ENCODE measurements at places on chromosomes 4 and X.

GRCh38 chrX:153726286-153727122, 1.8 kb downstream of the ABCD1 start:
- peak; percentile 38 for DNase-seq

GRCh38 chr4:14364953-14365536, 637.2 kb upstream of the CPEB2 start:
- no peak for DNase-seq

DNA sequence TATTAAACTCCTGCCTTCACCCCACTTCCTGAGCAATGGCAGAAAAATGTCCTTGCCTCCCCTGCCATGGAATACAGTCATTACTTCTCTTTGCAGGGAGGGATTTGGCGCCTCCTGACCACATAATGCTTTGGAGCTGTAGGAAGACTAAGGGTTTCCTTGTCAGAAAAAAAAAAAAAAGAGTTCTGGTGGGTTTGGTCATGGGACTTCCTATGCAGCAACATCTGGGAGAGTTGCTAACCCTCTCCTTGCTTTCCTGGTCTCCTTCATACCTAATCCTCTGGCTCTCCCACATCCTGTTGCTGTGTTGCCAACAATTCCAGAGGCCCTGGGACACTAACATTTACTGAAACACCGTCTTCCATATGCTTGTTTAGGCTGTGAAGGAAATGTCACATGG, 75.1 kb upstream of the MBNL3 start:
- DNase-seq = no peak

DNA sequence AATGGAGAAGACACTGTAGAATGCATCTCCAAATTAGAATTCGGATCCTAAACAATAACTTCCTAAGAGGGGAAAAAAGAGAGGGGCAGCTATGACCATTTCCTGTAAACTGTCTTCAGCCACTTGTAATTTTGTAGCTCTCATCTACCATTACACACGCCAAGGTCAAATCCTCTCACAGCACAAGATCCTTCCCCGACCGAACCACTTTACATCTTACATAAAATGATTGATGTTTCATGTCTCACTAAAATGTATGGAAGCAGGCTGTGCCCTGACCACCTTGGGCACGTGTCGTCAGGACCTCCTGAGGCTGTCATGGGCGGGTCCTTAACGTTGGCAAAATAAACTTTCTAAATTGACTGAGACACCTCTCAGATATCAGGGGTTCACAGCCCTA, 24.1 kb upstream of the PBDC1 start:
- no peak for DNase-seq

DNA sequence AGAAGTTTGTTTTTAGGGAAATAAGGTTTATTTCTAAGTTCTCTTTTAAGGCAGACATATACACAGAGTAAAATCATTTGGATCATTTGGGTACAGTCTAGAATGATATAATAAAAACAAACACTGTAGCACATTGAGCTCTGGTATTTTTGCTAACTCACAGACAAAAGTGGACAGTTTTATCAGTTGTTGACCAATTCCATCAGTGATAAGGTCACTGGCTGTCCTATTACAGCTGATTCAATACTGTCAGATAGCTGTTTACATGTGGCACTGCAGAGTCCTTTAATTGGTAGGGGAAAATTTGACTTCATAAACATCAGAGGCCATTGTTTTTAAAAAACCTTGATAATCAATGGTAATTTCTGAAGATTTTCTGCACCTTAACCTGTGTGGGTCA, 3.5 kb downstream of the IBSP start:
- no peak for DNase-seq

- DNase-seq = no peak
Observed at GRCh38 chrX:109643687-109644086, 18.7 kb upstream of the KCNE5 start.

DNA sequence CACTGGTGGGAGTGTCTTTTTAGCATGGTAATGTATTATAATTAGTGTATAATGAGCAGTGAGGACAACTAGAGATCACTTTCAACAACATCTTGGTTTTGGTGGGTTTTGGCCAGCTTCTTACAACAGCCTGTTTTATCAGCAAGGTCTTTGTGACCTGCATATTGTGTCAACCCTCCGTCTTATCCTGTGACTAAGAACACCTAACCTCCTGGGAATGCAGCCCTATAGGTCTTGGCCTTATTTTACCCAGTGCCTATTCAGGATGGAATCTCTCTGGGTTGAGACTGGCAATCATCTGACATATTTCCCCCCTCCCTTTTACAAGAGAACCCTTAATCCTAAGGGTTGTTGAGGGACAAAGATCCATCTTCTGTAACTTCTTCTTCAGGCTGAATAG, 21.9 kb upstream of the ADH4 start:
- no peak for DNase-seq

DNA sequence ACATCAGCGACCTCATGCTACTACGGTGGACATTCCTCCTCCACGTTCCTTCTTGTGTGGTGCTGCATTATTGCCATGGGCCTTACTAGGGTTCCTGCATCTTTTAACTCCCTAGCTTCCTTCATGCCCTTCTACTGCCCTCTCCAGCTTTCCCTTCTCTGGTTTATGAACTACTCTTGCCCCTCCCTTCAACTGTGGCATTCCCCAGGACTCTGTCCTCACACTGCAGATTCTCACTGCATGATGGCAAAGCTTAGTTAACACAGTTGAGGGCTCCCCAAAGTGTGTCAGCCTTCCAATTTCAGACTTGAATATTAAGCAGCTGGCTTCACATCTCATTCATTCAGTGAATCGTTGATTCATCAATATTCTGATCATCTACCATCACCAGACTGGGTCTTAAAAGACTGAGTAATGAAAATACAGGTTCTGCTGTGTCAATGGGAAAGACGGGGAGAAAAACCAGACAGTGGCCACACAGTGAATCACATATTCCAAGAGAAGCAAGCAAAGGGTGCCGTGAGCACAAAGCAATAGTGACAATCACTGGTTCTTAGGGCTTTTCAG, 53.0 kb downstream of the ZFX start:
- DNase-seq = no peak

DNA sequence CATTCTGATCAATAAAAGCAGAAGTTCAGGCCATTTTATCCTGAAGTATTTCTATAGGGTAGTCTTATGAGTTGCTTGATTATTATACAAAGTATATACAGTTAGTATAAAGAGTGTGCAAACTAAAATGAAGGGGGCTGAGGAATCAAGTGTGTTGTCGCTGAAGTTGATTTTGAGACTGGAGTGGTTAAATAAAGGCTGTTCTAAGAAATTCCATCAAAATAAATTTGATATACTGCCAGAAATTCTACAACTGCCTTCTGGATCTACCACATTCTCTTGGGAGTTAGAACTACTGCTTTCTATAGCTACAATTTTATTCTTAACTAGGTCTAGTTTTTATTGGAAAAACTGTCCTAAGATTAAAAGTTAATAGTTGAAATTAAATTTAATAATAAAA, 12.4 kb downstream of the EDNRA start:
- DNase-seq = no peak

DNA sequence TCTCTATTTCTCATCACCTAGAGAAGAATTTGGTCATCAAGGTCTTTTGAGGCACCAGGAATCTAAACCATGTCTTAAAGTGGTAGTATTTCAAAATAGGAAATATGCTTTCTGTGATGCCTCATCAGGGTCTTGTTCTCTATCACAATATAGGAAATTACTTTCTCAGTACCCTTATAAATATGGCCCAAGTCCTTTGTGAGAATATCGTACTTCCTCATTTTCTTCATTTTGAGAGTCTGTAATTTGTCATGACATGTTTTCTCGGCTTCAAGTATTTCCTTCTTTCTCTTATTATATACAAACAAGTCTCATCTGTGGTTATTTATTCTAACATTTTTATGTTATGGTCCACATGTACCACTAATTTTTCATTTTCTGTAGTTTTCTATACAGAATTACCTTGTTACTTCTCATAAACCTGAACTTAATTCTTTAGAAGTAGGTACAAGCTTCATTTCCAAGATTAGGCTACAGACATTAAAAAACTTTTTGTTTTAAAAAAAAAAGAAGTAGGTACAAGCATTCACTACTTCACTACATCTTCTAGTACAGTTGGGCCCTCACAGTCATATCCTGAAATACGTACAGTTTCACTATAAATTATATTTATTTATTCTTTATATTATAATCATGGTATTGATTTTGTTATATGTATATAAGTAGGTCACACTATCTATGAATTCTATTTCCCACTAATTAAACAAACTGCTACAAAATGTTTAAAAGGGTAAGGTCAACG, 54.4 kb downstream of the KLHL13 start:
- DNase-seq = no peak

- DNase-seq = no peak
Observed at GRCh38 chr4:120850018-120850599, 72.4 kb downstream of the PRDM5 start.

GRCh38 chr4:103936653-103937145, 216.9 kb upstream of the TACR3 start:
- no peak for DNase-seq

DNA sequence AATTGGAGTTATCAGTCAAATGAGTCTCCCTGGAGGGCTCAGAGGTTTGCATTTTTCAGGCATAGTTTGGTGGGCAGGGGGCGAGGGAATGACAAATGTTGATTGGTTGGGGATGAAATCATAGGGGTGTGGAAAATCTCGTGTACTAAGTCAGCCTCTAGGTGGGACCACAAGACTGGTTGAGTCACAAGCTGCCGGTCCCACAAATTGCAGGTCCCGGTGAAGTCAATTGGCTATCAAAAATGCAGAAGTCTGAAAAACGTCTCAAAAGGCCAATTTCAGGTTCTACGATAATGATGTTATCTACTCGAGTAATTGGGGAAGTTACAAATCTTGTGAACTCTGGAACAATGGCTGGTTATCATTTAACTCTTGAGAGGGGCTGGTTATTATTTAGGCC, 98.8 kb upstream of the DHX15 start:
- no peak for DNase-seq

DNA sequence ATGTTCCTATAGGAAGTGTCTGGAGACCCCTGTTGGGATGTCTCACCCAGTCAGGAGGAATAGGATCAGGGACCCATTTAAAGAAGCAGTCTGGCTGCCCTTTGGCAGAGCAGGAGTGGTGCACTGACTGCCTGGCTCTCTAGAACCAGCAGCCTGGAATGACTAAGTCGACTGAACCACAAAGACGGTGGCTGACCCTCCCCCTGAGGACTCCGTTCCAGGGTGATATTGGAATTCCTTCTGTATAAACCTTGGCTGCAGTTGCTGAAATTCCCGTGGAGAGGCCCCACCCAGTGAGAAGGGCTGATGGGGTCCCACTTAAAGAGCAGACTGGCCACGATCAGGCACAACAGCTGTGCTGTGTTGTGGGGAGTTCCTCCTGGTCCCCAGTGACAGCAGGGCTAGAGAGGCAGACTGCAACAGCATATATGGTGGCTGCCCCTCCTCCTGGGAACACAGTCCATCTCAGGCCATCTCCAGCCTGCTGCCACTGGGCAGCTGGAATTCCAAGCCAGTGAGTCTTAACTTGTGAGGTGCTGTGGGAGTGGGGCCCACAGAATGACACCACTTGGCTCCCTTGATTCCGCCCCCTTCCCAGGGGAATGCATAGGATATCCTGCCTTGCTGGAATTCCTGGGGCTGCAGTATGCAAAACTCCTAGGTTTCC, 41.8 kb upstream of the RLIM start:
- no peak for DNase-seq

DNA sequence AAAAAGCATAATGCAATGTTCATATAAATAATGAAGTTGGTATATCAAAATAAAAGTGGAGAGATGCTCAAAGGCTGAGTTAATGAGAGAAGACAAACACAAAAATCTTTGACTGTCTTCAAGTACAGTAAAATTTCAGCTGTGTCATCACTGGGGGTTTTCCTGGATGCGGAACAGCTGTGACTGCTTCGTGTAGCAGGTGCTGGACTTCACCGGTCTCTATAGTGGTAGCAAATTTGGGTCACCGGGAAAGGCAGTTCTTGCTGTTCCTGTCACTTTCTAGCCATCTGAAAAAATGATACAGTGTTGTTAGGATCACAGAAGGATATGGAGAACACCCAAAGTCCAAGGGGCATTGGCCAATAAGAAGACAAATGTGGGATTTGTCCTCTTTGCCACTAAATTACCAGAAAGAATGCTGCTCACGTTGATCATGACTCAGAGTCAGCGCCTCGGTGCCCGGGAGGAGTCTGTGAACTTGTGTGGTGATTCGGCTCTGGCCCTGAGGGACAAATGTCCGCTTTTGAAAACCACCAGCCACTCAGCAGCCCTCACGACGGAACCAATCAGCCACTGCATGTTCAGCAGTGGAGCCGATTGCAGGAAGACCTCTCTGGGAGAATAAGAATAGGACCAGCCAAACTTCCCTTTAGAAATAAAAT, 230.1 kb upstream of the FAT1 start:
- DNase-seq = no peak

GRCh38 chr4:147398556-147398955, 82.3 kb upstream of the EDNRA start:
- no peak for DNase-seq

DNA sequence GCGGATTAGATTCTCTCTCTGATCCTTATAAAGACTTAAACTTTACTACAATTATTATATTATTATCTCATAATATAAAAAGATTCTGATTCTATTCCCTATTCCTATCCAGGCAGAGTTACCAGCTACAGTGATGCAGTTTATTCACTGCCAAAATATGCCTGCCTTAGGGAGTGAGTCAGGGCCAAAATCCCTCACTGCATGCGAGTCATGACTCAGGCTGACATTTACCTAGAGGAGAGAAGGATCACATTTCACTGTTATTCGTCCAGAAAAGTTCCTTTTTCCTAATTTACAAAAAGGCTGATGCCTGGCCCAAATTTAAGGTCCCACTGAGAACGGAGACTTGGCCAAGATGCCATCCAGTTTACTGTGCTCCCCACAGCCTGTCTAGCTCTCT, 168.5 kb upstream of the LDB2 start:
- DNase-seq = no peak

DNA sequence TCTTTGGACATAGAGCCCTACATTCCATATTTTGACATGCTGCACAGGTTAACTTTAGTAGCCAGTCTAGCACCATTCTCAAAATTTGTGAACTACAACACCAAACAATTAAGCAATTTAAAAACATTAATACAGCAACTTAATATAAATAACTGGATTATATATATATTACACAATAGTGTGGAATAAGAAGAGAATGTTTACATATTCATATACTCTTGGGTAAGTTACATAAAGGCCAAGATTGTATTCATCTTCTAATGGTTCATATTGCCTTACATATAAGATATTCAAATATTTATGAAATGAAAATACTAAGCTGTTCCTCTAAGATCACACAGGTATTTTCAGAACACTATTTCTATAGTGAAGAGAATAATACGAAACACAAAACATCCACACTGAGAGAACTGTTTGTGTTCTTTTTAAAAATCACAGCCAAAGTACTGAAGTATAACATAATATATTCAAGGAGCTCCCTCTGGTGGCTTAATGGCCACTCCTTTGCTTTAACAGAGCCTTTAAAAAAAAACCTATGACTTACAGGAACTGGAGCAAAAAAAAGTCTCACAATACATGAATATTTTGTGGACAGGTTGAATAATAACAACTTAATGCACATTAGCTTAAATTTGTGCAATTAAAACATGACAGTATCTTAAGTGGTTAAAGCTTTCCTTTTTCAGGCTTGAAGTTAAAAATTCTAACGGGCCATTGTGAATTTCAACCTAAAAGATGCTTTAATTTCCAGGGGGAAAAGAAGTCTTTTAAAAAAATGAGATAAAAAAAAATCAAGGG, 46.2 kb downstream of the NEK1 start:
- peak; percentile 62 for DNase-seq

All from NCI-H526 (cell line).